Urothelium cell line (cell line): ENCODE measurements at places on chromosomes 12 and 14.

GRCh38 chr12:129110575-129110974, 257.3 kb downstream of the GLT1D1 start:
- no peak for DNase-seq

- no peak for DNase-seq
Observed at GRCh38 chr14:83085136-83085535, 1551.5 kb upstream of the SEL1L start.

- DNase-seq, result no peak
Observed at GRCh38 chr12:114003286-114003685, 37.2 kb upstream of the RBM19 start.

DNA sequence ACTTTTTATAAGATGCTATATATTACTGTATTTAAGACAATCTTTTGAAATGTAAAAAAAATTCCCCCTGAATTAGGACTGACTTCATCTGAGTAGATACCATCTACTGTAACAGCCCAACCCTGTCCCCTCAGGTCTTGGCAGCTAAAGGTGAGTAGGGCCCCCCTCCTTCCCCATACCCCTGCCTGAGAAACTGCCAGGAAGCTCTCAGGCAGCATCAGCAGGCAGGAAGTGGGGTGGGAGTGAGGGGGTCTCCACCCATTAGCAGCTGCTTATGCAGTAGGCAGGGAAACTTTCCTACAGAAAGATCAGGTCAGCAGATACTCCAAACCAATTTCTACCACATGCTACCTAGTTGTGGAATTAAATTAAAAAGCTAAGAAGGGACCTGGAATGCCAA, 62.5 kb downstream of the PAX9 start:
- DNase-seq, result no peak

DNA sequence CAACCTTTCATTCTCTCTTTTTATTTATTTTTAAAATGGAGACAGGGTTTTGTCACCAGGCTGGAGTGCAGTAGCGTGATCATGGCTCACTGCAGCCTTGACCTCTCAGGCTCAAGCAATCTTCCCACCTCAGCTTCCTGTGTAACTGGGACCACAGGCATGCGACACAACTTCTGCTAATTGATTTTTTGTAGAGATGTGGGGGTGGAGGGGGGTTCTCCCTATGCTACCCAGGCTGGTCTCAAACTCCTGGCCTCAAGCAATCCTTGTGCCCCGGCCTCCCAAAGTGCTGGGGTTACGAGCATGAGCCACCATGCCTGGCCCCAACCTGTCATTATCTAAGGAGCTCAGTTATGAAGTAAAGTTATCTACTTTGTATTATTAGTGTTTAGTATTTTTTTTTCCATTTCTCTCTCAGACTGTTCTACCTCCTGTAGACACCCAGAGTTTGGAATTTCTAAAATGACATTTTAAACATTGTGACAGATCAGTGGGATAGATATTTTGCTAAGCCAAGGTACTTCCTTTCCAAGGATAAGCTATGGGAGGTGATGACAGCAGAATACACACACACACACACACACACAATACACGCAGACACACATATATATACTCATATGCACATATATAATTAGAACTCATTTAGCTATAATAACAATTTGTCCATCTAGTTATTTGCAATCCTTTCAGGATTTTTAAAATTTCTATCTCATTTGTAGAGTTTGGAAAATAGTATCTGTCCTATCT, 2.1 kb upstream of the USP44 start:
- DNase-seq, result no peak

- DNase-seq, result no peak
Observed at GRCh38 chr12:49187184-49187583, 1.7 kb downstream of the TUBA1A start.

DNA sequence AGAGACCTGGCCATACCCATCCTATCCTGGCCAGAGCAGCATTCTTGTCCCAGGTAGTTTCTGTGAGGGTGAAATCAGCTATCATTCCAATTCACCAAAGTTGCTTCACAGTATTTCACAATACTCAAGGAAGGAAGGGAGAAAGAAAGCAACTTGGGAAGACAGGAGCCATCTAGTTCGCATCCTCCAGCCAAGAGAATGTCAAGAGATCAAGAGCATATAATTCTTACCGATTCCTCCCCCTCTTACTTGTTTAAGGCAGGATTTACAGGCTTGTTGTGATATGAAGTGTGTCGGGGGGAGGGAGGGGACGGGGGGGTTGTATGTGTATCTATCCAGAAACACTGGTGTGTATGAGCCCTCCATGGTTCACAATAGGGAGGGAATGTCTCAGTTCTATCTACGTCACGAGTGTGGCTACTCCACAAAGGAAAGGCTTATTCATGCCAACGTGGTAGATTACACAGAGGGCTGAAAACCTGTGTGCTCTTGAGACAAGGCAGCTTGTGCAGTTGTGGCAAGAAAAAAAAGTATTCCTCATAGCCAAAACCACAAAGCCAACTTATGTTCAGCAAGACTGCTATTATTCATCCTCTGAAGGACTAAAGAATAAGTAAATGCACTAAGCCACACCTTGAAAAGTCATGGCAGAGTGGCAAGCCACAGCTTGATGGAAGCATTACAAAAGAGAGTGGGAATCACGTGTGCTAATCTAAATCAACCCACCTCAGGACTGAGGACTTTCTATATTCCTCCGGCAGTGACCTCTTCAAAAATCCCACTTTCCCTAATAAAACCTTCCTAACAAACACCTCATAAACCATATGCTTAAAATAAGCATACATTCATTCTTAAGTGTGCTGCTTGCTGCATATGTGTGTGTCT, 35.0 kb downstream of the CORO1C start:
- peak; percentile 21 for DNase-seq

DNA sequence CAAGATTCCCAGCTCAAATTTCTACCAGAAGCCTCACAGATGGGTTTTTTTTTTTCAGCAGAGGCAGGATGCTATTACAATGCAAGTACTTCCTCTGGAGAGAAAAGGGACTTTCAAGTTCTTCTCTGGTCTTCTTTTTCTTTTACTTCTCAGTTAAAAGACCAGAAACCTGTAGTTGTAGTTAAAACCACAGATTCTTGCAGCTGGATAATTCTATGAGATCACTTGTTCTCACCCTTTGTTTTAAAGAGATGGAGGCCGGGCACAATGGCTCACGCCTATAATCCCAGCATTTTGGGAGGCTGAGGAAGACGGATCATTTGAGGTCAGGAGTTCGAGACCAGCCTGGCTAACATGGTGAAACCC, 47.6 kb upstream of the OVCH1 start:
- DNase-seq, result no peak

DNA sequence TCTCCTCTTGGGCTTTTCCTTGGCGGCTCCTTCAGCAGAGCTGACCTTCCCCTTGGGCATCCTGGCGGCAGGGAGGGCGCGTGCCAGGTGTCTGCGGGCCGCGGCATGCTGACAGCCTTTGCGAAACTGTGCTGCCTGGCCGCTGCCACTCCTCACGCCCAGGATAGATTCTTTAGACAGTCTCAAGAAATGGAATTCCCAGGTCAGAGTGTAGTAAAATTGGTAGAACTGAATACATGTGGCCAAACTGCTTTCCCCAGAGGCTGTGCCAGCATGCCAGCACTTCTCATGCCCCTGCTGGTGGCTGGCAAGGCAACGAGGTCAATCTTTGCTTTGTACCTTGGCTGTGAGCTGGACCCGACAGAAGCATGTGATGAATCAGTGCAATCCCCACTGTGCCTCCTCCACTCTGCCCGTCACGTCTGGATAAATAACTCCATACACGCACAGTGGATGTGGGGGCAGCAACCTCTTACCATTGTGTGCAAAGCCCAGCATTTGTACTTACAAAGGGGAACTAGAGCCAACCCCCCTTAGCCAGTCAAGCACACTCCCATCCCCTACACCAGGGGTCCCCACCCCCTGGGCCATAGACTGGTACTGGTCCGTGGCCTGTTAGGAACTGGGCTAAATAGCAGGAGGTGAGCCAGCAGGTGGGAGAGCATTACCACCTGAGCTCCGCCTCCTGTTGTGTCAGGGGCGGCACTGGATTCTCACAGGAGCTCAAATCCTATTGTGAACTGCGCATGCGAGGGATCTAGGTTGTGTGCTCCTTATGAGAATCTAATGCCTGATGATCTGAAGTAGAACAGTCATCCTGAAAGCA, 90.9 kb downstream of the ACTN1 start:
- no peak for DNase-seq

GRCh38 chr14:94014382-94014781, 11.8 kb upstream of the OTUB2 start:
- DNase-seq, result no peak

DNA sequence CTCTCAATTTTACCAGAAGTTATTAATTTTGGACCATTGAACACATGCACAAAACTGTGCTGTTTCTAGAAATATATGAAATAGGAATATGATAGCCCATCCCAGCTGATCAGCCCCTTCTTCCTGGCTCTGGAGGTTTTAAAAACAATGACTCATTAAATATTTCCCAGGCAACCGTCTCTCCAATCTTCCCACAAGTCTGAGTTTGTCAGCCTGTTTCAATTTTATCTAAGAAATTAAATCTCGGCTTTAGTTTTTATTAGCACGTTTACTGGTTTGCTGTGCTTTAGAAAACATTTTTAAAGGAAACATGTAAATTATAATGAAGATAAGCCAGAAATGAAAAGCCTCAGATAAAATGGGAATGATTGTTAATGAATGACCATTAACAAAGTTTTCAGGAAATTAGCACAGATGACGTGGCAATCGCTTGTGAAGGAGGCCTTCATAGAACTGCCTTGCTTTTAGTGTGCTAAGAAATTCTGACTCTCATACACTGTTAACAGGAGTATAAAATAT, 89.3 kb upstream of the RAP1B start:
- peak; percentile 48 for DNase-seq

- DNase-seq, result no peak
Observed at GRCh38 chr12:75048767-75049166, 160.9 kb downstream of the KCNC2 start.

- no peak for DNase-seq
Observed at GRCh38 chr14:92792885-92793284, 1.2 kb upstream of the GOLGA5 start.

GRCh38 chr14:59566725-59567124, 9.9 kb downstream of the CCDC175 start:
- DNase-seq, result peak; percentile 40

DNA sequence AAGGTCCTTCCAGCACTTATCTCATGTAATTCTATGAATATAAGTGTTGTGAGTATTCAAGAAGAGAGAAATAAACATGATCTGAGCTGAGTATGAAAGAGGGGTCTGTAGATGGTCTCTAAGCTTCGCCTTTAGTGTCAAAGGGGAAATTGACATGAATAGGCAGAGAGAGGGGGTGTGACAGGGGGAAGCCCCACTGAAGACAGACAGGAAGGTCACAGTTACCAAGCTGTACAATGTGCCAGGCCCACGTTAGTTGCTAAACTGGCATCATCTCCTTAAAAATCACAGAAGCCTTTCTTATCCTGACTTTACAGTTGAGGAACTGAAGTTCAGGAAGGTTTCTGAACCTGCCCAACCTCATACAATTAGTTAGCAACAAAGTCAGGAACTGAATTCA, 7.6 kb downstream of the ARHGEF40 start:
- DNase-seq, result no peak

DNA sequence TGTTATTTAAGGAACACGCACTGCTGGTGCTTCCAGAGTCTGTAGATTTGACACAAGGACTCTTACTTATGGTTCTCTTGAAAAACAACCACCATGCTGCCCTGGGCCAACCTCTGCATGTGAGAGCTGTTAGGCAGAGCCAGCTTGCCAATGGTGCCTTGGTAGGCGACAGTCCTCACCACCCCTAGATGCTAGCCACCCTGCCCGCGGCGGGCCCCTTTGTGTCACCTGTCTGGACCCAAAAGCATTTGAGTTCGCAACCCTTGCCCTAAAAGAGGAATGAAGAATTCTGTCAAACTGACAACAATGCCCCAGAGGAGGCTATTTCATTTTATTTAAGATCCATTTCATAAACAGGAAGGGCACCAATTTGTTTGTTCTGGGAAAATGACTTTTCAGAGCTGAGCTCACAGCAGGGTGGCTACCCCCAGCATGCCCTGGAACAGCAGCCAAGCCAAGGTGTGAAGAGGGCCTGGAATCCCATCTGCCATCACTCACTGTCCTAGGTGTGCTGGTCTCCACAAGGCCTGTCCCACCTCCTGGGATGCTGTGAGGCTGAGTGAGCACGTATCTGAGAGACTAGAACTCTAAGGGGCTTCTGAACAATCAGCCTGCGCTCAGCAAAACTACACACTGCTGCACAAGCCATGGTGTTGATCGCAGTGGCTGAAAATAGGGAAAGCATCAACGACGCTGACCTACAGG, 63.8 kb upstream of the FZD10 start:
- no peak for DNase-seq

GRCh38 chr12:57431654-57432188, 878 bp upstream of the R3HDM2 start:
- DNase-seq, result no peak

- no peak for DNase-seq
Observed at GRCh38 chr12:90355711-90356355, 599.1 kb downstream of the CCER1 start.

DNA sequence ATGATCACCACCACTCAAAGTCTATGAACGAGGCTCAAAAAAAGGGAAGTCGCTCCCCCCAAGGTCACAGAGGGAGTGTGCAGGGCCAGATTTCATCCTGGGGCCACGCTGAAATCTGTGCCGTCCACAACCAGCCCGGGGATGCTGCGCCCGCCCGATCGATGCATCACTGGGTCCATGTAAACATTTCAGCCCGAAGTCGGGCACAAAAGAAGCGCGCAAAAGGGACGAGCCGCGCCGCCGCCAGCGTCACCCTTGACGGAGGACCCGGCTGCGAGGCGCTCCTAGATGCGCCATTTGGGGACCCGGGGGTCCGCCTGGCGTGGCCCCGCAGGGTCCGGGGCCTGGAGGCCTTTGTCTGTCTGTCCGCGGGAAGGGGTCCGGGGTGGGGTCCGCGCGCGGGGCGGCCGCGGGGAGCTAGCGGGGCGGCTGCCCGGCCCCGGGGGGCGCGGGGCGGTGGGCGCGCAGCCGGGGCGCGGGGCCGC, 503 bp downstream of the FBXO21 start:
- DNase-seq, result peak; percentile 47

GRCh38 chr14:104595911-104596450, 8.6 kb downstream of the TMEM179 start:
- no peak for DNase-seq

GRCh38 chr12:104577581-104577981, 120.8 kb downstream of the CHST11 start:
- no peak for DNase-seq

GRCh38 chr12:107780298-107780697, 5.8 kb downstream of the ASCL4 start:
- DNase-seq, result no peak

- no peak for DNase-seq
Observed at GRCh38 chr12:49364989-49365388, 2.3 kb upstream of the SPATS2 start.
